ENCODE measurements at places on chromosomes 4 and X.
A peak's percentile ranks its signal among the peaks of the same experiment; 100 is the strongest.

DNA sequence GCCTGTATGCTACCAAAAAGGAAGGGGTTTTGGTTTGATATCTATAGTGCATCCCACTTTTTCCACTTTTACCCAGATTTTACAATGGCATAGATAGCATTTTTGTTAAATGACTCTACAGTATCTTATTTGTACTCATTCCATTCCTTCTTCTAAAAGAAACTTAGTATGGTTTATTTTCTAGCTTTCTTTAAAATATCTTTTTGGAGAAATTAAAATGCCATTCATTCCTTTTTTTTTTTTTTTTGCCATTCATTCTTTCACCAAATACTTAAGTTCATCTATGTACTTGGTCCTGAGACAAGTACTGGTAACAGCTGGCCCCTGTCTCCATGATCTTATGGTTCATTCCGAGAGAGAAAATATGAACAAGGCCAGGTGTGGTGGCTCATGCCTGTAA is 49.1 kb downstream of the MID1 start:
- no peak for DNase-seq

DNA sequence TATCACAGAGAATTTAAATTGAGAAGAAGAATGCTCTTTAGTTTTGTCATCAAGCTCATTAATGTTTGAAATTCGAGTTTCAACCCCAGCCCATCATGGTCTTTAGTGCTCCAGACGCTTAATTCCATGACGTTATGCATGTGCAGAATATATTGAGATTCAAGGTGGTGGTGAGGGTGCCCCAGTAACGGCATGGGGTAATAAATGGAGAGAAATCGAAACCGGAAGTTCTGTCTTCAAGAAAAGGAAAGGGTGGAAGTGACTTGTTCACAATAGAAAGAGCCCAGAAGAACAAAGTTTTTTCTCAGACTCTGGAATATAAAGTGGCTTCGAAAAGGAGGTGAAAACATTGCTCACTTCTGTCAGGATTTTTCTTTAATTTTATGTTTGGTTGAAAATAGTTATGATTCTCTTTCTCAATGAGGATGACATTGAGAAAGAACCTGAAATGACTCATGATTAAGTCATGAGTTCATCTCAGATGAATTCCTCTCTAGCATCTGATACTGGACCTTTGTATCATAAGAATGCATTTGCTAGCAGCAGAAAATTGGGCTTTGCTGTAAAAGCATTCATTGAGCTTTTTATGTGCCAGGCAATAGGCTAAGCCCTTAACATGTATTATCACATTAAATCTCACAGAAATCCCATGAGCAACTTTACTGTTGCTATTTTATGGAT is 779 bp upstream of the DDX60L start:
- peak; percentile 51 for DNase-seq

- peak; percentile 64 for DNase-seq
Measured at GRCh38 chr4:16196482-16197393, 29.5 kb downstream of the TAPT1 start.

- DNase-seq = peak; percentile 53
Measured at GRCh38 chrX:103554687-103555424, 30.5 kb upstream of the TCEAL4 start.

GRCh38 chr4:147596377-147596776 is 20.8 kb upstream of the TMEM184C start:
- DNase-seq = no peak
